GM03348 (cell line): ENCODE measurements at places on chromosomes 16 and 17.
A peak's percentile ranks its signal among the peaks of the same experiment; 100 is the strongest.

DNA sequence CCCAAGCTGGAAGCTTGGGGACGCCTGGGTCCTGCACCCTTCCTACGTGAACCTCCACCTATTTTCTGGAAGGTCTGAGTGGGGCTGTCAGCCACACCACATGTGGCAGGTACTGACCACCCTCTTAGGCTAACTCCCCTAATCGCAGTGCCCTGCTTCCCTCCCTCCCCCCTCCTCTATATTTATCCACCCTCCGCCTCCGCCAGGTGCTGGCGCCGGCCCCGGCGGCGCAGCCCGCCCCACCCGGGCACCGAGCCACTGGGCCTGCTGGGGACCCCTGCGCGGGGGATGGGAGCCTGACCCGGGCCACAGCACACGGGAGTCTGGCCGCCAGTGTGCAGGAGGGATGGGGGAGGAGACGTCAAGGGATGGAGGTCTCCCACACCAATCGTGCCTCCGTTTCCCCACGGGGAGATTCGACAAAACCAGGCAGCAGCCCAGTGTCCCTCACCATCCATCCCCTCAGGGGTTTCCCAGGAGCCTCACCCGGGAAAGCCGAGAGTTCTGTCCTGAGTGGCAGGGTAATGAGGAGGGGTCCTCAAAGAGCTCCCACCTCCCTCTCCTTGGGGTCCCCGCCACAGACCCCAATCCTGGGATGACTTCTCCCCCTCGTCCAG, 1.3 kb downstream of the PLEKHH3 start:
- DNase-seq: peak; percentile 31

GRCh38 chr17:72191921-72192799, 71.3 kb downstream of the SOX9 start:
- peak; percentile 75 for DNase-seq

- DNase-seq: no peak
Observed at GRCh38 chr17:50563092-50563511, 2.6 kb downstream of the CACNA1G start.

DNA sequence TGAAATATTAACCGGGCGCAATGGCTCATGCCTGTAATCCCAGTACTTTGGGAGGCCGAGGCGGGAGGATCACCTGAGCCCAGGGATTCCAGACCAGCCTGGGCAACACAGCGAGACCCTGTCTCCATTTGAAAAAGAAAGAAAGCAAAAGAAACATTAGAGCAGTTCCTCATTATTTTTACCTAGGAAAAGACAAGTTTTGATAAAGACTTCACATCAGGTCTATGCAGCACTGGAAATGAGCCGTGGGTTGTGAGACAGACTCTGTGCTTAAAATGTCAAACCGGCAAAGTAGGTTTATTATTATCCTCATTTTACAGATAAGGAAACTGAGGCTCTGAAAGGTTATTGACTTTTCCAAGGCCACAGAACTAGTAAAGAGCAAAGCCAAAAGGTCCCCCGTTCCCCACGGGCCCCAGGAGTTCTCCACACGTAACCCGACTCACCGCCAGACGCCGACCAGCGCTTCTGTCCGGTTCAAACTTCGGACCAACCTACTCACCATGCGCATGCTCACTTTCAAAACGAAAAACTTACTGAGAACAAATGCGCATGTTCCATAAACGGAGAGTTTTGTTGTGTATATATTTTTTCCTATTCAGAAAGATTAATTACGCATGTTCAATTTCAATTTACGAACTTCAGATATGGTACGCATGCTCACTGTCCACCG, 356 bp downstream of the TUBD1 start:
- no peak for DNase-seq

DNA sequence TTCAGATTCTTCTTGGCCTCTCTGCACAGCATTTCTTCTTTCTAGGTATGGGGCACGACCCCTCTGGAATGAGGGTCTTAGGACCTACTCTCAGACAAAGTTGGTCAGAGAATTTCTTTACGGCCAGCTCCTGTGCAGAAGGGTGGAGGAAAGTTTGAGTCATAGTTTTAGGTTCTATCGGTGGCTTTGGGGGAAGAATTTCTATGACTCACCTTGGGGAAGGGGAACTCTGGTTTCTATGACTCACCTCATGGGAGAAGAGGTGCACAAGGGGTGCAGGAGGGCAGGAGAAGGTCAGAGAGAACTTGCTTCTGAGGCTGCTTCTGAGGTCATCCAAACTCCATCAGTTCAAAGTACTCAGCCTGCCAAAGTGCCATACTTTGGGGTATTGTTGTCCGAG, 2.5 kb upstream of the ABCC12 start:
- DNase-seq: no peak

DNA sequence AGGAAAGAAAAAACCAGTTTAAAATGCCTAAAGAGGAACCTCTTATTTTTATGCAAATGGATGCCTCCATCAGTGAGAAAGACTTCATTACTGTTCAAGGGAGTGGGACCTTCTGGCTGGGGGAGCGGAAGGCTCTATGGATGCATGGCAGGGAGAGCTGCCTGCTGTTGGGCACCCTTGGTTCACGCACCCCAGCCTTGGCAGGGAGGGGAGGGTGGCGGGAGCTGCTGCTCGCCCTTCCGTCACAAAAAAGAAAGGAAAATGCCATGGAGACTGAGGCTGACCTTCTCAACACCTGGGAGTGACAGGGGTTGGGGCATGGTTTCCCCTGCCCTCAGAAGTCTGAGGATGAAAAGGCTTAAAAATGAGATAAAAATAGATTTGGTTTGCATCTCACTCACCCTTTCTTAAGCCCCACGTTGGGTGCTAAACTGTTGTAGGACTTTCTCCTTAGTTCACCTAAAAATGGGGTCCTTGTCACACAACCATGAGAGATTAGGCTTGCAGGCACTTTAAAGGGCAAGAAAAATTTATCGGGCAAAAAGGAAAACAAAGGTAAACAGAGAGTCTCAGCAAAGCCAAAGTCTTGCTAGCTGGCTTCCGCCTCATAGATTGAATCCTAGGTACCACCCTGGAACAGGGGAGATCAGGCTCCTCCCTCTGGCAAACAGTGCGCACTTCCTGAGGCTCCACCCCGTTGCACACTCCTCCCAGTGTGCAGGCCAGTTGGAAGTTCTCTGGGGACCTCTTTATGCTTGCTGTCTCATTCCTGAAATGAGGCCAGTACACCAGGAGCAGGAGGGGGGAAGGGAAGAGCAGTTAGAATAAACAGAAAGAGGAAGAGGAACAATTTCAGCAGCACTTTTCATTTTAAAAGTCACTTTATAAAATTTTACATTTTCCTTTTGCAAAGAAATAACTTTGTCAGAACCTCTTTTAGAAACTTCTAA, 31.6 kb downstream of the PHKB start:
- peak; percentile 15 for DNase-seq

DNA sequence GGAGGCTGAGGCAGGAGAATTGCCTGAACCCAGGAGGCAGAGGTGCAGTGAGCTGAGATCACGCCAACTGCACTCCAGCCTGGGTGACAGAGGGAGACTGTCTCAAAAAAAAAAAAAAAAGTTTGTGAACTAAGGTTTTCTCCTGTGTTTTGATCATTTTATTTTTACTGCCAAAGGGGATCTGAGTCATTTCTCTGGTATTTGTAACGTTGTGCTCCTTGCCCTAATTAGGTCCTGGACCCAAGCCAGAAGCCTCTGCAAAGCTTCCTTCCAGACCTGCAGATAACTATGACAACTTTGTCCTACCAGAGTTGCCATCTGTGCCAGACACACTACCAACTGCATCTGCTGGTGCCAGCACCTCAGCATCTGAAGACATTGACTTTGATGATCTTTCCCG, 32.1 kb downstream of the IST1 start:
- peak; percentile 76 for DNase-seq

- DNase-seq: peak; percentile 96
Observed at GRCh38 chr16:50368410-50369132, at the start of gene BRD7. BRD7 (minus strand) TSS chr16:50368988; CDS start chr16:50368774, 214 bp downstream.

- DNase-seq: no peak
Observed at GRCh38 chr17:31291820-31292219, 5.2 kb downstream of the OMG start.

GRCh38 chr17:65171752-65172151, 34.6 kb downstream of the RGS9 start:
- DNase-seq: no peak

DNA sequence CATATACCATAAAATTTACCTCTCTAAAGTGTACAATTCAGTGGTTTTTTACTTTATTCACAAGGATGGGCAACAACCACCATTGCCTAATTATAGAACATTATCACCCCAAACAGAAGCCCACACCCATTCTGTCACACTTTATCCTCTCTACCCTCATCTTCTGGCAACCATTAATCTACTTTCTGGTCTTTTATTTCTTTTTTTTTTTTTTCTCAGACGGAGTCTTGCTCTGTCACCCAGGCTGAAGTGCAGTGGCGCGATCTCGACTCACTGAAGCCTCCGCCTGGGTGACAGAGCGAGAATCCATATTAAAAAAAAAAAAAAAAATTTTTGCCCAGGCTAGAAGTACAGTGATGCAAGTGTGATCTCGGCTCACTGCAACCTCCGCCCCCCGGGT, 90.7 kb upstream of the CLEC18B start:
- DNase-seq: no peak

- no peak for DNase-seq
Observed at GRCh38 chr16:10312784-10313724, 72.8 kb upstream of the ATF7IP2 start.

DNA sequence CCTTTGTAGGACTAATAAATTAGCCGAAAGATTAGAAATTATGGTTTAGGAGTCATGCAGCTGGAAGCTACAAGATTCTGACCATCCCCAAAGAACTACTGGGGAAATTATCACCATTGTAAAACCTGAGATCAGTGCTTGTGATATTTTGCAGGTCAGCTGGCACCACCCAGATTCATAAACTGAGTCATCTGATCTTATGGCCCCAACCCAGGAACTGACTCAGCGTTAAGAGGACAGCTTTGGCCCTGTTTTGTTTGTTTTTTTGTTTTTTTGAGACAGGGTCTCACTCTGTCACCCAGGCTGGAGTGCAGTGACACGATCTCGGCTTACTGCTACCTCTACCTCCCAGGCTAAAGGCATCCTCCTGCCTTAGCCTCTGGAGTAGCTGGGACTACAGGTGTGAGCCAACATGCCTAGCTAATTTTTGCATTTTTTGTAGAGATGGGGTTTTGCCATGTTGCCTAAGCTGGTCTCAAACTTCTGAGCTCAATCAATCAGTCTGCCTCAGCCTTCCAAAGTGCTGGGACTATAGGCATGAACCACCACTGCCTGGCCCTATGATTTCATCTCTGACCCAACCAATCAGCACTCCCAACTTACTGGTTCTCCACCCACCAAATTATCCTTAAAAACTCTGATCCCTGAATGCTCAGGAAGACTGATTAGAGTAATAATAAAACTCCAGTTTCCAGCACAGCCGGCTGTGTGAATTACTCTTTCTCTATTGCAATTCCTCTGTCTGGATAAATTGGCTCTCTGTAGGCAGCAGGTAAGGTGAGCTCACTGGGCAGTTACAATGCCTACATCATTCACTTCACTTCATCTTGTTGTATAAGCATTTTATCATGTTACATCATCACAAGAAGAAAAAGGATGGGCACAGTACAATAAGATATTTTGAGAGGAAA, 79.4 kb upstream of the KSR1 start:
- peak; percentile 41 for DNase-seq

DNA sequence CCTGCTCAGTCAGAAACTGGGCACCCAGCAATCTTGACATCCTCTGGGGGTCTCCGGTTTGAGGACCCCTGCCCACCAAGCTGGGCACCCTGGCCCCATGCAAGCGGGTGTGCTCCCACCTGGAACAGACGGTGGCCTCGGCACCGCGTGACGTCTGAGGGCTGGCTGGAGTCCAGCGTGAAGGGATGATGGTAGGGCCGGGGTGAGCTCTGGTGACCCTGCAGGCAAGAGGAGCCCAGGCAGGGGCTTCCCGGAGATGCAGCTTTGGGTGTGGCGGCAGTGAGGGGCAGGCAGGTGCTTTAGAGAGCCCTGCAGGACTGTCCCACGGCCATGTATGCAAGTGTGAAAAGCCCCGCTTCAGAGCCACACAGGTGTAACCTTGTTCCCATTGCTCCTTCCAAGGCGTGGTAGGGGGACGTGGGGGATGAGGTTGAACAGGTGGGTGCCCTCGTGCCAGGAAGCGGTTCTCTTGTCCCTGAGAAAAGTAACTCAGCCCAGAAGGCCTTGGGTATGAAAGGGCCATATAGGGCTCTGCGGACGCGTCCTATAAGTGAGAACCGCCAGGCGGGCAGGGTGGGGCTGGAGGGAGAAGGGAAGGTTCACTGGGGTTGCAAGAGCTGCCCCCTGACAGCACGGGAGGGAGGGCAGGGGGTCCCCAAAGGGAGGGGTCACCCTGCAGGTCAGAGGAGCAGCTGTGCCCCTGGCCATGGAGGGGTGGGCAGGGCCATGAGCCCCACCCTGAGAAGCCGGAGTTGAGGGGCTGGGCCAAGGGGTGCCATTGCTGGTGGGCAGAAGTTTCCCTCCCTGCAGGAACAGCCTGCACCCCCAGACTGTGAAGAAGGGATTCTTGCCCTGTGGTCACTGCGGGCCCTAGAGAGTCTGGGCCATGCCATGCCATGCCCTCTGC, 9.2 kb downstream of the RGS11 start:
- no peak for DNase-seq

GRCh38 chr17:83012868-83013778, 66.3 kb upstream of the METRNL start:
- peak; percentile 48 for DNase-seq

GRCh38 chr17:18916816-18917500, 35.0 kb upstream of the SLC5A10 start:
- DNase-seq: peak; percentile 31

DNA sequence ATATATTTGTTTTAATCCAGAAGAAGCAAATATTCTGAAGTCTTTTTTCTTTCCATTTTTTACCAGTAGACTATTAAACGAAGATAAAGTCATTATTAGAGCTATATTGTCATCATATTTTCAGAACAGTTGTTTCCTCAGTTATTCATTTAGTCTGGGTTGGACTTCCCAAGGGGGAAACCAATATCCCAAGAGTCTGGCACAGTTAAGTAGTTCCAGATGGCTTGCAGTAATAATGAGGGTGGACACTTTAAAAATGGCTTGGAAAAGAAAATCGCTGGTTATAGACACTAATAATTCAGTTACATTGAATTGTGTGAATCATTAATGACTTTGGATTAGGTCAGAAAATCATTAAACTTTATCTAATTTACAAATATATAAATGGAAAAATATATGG, 3.9 kb downstream of the PPM1E start:
- no peak for DNase-seq
